A549 treated with Hydrocortisone at 1 μM for 4 hours (cell line): ENCODE measurements at places on chromosomes 16 and 17. TPM values are rescaled to one million over a fixed set of nuclear protein-coding genes. Genes with fewer than 3 reads are reported as not detected.

Gene CD300E
- not detected in 5 replicates for total RNA-seq

Gene RAPGEFL1
- total RNA-seq, result 2.2 to 3.0 TPM (median 2.8 TPM) in 5 replicates

Gene TNS4
- 192 to 284 TPM (median 275 TPM) in 5 replicates for total RNA-seq

Gene FBXO47
- total RNA-seq, result not detected in 5 replicates

Gene HOXB5
- total RNA-seq, result 1.5 to 2.3 TPM (median 1.9 TPM) in 5 replicates

Gene KRT10
- 61.8 to 120 TPM (median 113 TPM) in 5 replicates for total RNA-seq

Gene CLEC10A
- total RNA-seq, result not detected in 5 replicates

Gene RNPS1
- 251 to 287 TPM (median 263 TPM) in 5 replicates for total RNA-seq

Gene KIFC3
- total RNA-seq, result 115 to 142 TPM (median 135 TPM) in 5 replicates

Gene MT1M
- total RNA-seq, result 0.32 TPM in 1 of 5 replicates, not detected in the others

Gene SULT1A2
- 0.06 to 0.12 TPM (median 0.07 TPM) in 4 of 5 replicates, not detected in the other for total RNA-seq

Gene MT1E
- total RNA-seq, result 0.13 to 0.17 TPM in 2 of 5 replicates, not detected in the others

Gene NPB
- total RNA-seq, result 0.36 to 0.59 TPM (median 0.53 TPM) in 5 replicates

Gene AOC3
- total RNA-seq, result 1.1 to 2.1 TPM (median 1.4 TPM) in 5 replicates

Gene SOX8
- 2.1 to 3.0 TPM (median 2.7 TPM) in 5 replicates for total RNA-seq

Gene DLX3
- total RNA-seq, result 0.05 to 0.16 TPM (median 0.07 TPM) in 4 of 5 replicates, not detected in the other

Gene IL21R
- 0.03 TPM in 2 of 5 replicates, not detected in the others for total RNA-seq

Gene KLHL11
- total RNA-seq, result 2.1 to 5.0 TPM (median 2.9 TPM) in 5 replicates

Gene DNAH9
- total RNA-seq, result 0.05 to 0.07 TPM in 2 of 5 replicates, not detected in the others

Gene DOC2A
- total RNA-seq, result 1.5 to 2.5 TPM (median 2.0 TPM) in 5 replicates

Gene TBC1D3D
- not detected in 5 replicates for total RNA-seq

Gene PDP2
- 4.6 to 8.2 TPM (median 6.3 TPM) in 5 replicates for total RNA-seq

Gene ZP2
- not detected in 5 replicates for total RNA-seq

Gene KRT24
- not detected in 5 replicates for total RNA-seq

Gene CLDN6
- 0.25 to 0.44 TPM (median 0.39 TPM) in 5 replicates for total RNA-seq

Gene EPOP
- 10.9 to 12.9 TPM (median 12.0 TPM) in 5 replicates for total RNA-seq

Gene PLA2G10
- 0.28 to 0.63 TPM (median 0.52 TPM) in 5 replicates for total RNA-seq

Gene MT1F
- 17.7 to 28.2 TPM (median 18.4 TPM) in 5 replicates for total RNA-seq

Gene TLCD1
- total RNA-seq, result 29.1 to 47.2 TPM (median 43.1 TPM) in 5 replicates

Gene MGAT5B
- 18.6 to 21.8 TPM (median 20.4 TPM) in 5 replicates for total RNA-seq

Gene MRM1
- 13.3 to 17.2 TPM (median 15.0 TPM) in 5 replicates for total RNA-seq

Gene KRT15
- total RNA-seq, result 2.1 to 3.9 TPM (median 3.2 TPM) in 5 replicates

Gene TMEM114
- total RNA-seq, result not detected in 5 replicates

Gene EPX
- not detected in 5 replicates for total RNA-seq

Gene CCDC102A
- total RNA-seq, result 6.8 to 10.1 TPM (median 7.3 TPM) in 5 replicates

Gene CCL14
- total RNA-seq, result not detected in 5 replicates

Gene SRL
- total RNA-seq, result 0.03 to 0.08 TPM (median 0.06 TPM) in 5 replicates

Gene OGFOD3
- 20.3 to 25.1 TPM (median 22.9 TPM) in 5 replicates for total RNA-seq

Gene ADORA2B
- total RNA-seq, result 11.1 to 16.5 TPM (median 14.6 TPM) in 5 replicates

Gene TP53TG3B
- total RNA-seq, result 0.23 to 0.71 TPM in 2 of 5 replicates, not detected in the others

Gene SLC16A11
- not detected in 5 replicates for total RNA-seq

Gene ASPA
- total RNA-seq, result not detected in 5 replicates

Gene LPO
- 0.07 TPM in 1 of 5 replicates, not detected in the others for total RNA-seq

Gene NECAB2
- total RNA-seq, result 1.4 to 2.9 TPM (median 2.4 TPM) in 5 replicates

Gene KRTAP2-1
- not detected in 5 replicates for total RNA-seq

Gene KCTD13
- total RNA-seq, result 12.0 to 15.5 TPM (median 13.9 TPM) in 5 replicates

Gene ITGB3
- 2.5 to 7.1 TPM (median 5.0 TPM) in 5 replicates for total RNA-seq

Gene ALOX12
- total RNA-seq, result not detected in 5 replicates

Gene RNF157
- 8.2 to 11.2 TPM (median 10.6 TPM) in 5 replicates for total RNA-seq

Gene CACNA1G
- total RNA-seq, result 3.4 to 4.1 TPM (median 3.8 TPM) in 5 replicates

Gene RPL27
- total RNA-seq, result 2,950 to 3,217 TPM (median 3,086 TPM) in 5 replicates

Gene CFAP119
- 5.2 to 9.2 TPM (median 8.2 TPM) in 5 replicates for total RNA-seq

Gene RNF112
- 0.48 to 0.71 TPM (median 0.62 TPM) in 5 replicates for total RNA-seq

Gene SDR42E1
- 0.95 to 1.7 TPM (median 1.6 TPM) in 5 replicates for total RNA-seq

Gene PLSCR3
- 38.8 to 44.7 TPM (median 42.7 TPM) in 5 replicates for total RNA-seq

Gene WNK4
- 1.0 to 1.7 TPM (median 1.2 TPM) in 5 replicates for total RNA-seq

Gene CDK5R1
- 5.7 to 6.7 TPM (median 6.1 TPM) in 5 replicates for total RNA-seq
